Fibroblast of the conjunctiva (primary cell): ENCODE measurements at places on chromosomes 16 and 17.

GRCh38 chr17:77227461-77228240 lies 86.9 kb downstream of the SEC14L1 start:
- no peak for DNase-seq

GRCh38 chr16:72501739-72502593 lies 330.0 kb upstream of the PMFBP1 start:
- DNase-seq, result peak; percentile 73

GRCh38 chr17:79830303-79830702 lies 8.9 kb downstream of the CBX4 start:
- DNase-seq, result no peak

DNA sequence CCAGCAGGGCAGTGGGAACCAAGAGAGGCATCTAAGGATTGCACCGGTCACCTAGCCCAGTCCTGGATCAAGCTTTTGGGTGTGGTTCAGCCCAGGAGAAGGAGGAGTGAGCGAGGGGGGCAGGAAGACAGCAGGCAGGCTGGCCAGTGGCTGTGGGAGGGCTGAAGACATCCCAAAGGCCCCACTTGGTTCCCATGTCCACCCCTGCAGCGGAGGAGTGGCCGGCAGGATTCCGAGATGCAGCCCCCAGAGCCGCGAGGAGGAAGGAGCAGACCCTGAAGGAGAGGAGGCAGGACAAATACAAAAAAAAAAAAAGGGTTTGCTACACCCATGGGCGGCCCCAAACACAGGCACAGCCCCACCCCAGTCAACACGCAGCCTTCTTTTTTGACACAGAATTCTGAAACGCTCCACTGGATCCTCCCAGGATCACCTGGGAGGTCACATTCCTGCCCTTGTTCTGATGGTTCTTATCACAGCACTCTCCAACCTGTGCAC lies 1.1 kb upstream of the SLC47A2 start:
- DNase-seq, result no peak

DNA sequence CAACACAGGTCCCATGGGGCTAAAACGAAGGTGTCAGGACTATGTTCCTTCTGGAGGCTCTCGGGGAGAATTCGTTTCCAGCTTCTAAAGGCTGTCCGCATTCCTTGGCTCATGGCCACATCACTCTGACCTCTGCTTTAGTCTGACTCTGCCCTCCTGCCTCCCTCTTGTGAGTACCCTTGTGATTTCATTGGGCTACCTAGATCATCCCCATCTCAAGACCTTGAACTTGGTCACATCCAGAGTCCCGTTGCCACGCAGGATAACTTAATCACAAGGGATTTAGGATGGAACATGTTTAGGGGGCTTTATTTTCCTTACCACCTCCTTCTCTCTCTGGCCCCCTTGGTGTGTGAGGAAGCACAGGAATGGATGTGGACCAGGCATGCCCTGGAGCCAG lies 160.9 kb upstream of the PLCG2 start:
- no peak for DNase-seq

DNA sequence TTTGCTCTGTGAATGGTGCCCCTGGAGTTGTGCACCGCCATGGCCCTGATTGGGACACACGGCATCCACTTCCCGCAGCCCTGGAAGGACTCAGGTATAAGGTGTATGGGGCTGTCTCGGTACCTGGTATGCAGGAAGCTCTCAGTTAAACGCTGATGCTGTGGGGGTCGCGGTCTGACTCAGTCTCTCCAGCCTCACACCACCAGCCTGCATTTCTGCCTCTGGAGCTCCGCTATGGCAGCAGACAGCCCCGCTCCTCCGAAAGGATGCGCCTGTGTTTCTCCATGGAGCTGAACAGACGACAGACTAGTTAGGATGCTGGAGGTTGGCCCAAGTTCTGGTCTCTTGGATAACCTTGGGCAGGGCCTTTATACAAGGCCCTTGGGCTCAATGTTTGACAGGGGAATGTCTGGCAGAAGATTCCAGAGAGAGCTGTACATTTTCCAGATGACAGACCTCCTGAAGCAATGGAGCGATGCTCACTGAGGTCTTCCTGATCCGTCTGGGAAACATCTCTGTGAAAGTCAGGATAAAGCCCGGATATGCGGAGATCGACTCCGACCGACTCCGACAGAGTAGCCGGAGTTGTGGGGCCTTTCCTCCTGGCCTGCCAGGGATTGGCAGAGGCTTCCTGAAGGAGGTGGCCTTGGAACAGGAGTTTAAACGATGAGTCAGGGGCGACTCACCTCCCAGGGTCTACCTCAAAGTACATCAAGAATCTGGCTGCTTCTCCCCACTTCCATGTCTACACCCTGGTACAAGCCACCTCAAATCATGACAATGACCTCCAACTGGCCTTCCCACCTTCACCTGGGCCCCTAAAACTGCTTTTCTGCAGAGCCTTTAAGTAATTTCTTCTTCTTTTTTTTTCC lies 21.9 kb upstream of the BCAR1 start:
- DNase-seq, result no peak

- DNase-seq, result peak; percentile 91
These were observed 8.1 kb downstream of the CYGB start for GRCh38 chr17:76529224-76530094.

- no peak for DNase-seq
These were observed 5.4 kb downstream of the CD7 start for GRCh38 chr17:82311971-82312370.

DNA sequence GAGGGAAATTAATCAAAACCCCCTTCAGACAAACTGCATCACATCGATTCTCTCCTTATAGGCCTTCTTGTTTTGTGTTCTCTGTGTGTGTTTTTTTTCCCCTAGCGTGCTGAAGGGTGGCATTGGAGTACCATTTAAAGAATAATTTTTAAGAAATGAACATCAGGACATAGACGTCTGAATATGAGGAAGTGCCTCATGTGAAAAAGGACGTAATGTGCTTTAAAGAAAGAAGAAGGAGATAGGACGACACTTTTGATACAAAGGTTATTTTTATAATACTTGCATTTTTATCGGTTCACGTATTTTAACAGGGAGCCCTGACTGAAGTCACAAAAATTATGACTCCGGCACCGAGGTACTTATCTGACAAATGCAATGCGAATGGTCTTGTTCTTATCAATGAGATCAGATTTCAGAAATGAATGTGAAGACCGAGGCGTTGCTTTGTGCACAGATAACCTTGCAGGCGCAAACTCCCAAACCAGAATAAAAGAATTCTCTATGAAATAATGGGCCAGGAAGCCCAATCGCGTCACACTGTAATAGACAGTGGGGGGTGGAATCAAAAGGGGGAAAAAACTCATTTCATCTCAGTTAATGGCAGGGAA lies 606.3 kb downstream of the MAF start:
- DNase-seq, result no peak

DNA sequence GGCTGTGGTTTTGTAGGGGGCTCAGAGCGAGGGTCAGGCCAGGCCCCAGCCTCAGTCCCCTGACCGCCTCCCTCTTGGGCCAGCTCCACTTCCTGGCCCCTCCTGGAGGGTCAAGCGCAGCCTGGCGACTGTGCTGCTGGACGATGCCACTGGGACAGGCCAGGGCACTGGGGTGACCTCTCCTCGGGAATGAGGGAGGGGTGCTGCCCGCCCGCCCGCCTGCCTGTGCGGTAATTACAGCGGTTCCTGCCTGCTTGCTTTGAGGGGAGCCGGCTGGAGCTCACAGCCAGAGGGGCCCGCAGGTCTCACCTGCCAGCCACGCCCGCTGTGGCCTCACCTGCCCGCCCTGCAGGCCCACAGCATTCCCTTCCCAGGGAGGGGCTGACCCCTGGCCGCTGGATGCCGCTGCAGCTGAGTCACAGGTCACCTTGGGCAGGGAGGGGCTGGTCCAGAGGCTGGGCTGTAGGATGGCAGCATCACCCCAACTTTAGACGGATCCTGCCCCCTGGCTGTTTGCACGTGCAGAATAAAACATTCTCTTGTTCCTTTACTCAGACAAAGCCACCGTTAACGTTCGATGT lies 76.7 kb upstream of the CBX4 start:
- no peak for DNase-seq

- no peak for DNase-seq
These were observed 123.8 kb downstream of the GOSR1 start for GRCh38 chr17:30600830-30601494.

DNA sequence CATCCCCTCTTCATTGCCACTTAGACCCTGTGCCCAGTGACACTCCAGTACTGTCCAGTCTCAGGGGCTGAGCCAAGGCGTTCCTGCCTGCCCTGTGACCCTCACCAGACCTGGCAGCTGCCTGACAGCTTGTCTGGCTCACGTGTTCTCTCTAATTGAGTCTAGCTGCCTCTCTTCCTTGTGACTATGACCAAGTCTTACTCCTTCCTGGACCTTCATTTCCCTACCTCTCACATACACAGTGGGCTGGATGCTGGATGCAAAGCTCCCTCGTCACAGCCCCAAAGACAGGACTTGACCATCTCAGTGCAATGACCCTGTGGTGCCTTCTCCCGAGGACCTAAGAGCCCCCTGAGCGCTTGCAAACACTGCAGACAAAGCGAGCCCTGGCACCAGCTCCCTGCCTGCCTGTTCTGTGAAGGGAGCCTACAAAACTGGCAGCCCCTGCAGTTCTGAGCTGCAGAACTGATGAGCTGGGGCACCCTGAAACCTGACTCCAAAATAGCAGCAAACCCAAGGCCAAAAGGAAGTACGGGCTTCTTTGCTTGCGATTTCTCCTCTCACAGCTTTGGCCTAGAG lies 1.7 kb downstream of the DEXI start:
- DNase-seq, result no peak

DNA sequence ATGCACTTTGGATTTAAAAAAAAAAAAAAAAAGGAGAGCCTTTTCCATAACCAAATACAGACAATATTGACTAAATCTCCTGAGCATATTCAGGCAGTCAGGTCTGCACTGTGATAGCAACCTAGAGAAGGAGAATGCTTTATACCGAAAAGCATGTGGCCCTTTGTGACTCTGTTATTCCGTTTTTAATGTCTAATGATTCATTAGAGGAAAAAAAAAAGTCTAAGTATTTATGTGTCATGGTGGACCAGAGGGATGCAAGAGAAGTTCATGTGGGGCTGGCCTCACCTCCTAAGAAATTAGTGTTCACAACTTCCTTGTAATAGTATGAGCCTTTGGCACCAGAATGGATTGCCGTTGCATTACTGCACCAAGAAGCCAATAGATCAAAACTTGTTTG lies 11.3 kb upstream of the VWA3A start:
- no peak for DNase-seq

- no peak for DNase-seq
These were observed 45.1 kb upstream of the MTSS2 start for GRCh38 chr16:70730944-70731343.

DNA sequence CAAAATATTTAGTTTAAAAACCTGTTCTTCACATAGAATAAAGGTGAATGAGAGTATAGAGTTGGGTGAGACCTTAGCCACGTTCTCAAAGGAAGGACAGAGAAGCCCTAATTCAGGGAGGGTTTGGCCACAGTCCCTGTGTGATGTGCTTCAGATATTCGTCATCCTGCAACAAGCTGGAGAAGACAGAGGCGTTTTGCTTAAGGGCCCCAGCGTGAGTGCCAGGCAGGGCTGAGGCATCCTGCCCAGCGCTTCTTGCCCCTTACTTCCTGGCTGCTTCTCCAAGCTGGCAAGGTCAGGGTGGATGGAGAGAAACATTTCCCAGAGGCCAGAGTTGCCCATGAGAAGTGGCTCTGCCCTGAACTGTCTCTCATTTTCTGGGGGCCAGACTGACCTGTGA lies 46.9 kb downstream of the AXIN2 start:
- no peak for DNase-seq

- no peak for DNase-seq
These were observed 5.3 kb downstream of the SHPK start for GRCh38 chr17:3630781-3631180.

GRCh38 chr16:48250520-48251278 lies 3.4 kb upstream of the ABCC11 start:
- no peak for DNase-seq

DNA sequence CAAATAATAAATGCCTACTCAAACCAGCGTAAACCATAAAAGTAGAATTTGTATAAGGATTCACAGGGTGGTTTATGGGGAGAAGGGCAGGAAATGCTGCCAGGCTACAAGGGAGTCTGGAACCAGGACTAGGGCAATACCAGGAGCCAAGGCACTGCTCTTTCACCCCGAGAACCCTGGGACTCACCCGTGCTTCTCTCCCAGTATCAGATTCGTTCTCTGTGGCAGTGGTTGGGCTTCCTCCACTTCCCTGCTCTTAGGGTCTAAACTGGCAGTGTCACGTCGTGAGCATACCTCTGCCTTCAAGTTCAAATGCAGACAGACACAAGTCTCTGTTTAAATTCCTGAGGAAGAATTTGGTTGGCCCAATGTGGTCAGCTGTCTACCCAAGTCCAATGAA lies 49.3 kb downstream of the PRKCA start:
- DNase-seq, result no peak

DNA sequence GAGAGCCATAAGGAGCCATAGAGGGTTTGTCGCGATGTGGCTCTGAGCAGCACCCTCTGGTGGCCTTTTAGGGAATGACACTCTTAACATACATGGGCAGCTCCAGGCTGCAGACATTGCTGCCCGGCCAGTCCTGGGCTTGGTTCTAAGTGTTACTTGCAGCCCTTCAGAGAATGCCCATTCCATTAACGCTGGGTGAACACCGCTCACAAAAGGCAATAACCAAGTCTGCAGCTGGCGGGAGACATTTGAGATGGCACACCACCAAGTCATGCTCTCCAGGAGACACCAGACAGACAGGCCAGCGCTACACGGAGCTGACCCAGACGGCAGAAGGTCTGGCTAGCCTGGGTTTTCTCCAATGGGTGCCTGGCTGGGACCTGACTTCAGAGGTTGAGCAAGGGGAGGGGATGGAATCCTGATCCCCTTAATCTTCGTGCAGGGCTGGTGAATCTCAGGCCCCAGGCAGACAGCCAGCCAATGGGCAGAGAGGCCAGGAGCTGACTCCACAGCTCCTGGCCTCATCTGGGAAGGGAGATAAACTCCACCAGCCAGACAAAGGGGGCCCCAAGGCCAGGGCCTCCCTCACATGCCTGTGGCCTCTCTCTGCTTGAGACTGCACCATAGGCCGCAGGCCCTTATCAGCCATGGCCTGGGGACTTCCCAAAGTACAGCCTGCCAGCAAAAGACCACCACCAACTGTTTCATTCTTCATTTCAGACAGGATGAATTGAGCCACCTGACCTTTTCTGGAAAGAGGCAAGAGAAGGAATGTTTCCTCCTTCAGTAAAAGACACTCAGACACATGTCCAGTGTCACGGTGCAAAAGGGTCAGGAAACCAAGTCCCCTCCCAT lies 58.8 kb downstream of the ZDHHC7 start:
- DNase-seq, result peak; percentile 73

DNA sequence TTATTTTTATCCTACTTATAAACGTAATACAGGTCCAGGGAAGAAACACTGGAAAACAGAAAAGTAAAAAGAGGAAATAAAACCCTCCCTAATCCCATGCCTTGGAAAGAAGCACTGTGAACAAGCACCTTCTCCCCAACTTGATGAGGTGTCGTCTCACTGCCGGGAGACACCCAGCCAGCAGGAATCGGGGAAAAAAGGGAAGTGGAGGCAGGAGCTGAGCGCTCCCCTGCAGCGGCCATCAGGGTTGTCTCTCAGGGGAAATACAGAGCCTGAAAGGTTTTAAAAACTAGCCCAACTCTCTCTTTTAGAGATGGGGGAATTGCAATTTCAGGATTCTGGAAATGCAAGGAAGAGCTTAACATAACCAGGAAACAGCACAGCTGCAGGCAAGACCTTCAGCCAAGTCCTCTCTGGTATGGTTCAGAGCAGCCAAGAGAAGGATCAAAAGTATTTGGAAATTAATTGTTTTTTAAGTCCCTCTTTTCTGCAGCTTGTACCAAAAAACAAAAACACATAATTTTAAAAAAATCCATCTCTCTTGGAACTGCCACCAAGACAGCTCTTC lies 96.3 kb upstream of the RCVRN start:
- no peak for DNase-seq
